ENCODE measurements at places on chromosomes 16 and 17.

- no peak for DNase-seq
These were observed 2.2 kb upstream of the CDK5R1 start for GRCh38 chr17:32484628-32485027.

DNA sequence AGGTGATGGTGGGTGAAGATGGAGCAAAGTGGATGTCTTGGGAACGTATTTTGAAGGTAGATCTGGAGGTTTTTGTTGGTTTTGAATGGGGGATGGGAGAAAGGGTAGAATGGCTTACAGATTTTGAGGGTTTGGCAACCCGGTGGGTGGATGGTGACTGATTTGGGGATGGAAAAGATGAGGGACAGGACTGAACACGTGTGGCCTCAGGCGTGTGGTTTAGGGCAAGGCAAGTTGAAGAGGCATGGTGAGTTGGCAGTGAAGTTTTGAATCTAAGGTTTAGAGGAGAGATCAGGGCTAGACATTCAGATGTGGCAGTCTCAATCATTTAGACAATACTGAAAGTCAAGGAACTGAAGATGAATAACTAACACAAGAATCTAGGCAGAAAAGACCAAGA, 5.0 kb upstream of the DCTPP1 start:
- DNase-seq, result no peak

DNA sequence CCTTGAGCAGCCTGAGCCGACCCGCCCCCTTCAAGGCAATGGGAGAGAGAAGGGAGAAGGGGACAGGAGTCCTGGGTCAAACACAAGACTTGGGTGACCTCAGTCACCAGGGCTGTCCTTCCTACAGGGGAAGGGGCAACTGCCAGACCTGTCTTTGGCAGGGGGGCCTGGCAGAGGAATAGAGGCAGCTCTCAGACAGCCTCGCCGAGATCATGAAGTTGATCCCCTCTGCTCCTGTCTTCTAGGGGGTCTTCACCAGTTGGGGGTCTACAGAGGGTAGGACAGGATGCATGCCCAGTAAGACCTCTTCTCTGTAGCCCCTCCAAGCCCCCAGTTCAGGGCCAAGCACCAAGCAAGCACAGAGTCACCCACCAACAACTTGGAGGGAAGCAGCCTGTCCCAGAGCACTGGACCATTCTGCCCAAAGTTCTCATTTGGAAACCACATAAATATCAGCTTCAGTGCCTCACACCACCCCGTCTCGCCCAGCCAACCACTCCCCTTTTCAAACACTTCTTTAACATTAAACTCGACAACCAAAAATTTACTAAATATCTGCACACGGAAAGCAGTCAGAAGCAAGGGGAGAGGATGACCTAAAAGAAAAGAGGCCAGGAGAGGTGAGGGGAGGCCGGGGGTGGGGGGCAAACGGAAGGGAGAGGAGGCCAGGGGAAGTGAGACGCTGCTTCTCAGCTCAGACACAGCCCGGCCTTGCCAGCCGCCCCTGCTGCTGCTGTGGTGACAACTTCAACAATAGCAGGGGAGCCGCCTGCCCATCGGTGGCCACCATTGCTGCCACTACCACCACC, 7.7 kb downstream of the DOK4 start:
- DNase-seq, result no peak

- peak; percentile 90 for DNase-seq
These were observed 102.4 kb downstream of the CCT6B start for GRCh38 chr17:34858591-34859565.

GRCh38 chr17:19714542-19715411, 1.6 kb downstream of the SLC47A2 start:
- DNase-seq, result no peak

DNA sequence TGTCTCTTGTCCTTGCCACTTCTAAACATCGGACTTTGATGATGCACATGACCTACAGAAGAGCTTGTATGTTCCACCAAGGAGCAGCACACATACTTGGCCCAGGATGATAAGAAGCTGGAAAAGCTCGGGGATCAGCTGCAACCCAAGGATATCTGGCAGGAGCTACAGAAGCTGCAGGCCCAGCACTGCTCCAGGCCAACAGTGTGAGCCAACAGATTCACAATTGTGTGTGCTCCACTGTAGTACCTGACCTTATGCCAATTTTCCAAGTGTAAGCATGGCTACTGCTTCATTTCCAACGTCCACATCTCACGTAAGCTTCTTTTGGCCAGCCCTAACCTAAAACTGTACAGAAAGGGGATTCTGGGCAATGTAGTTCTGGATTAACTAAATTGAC, 83.4 kb downstream of the COX10 start:
- no peak for DNase-seq

GRCh38 chr16:67996666-67997065, 2.6 kb downstream of the DPEP2 start:
- DNase-seq, result no peak

All from WERI-Rb-1 (cell line).